ENCODE measurements at places on chromosomes 5 and 9.

DNA sequence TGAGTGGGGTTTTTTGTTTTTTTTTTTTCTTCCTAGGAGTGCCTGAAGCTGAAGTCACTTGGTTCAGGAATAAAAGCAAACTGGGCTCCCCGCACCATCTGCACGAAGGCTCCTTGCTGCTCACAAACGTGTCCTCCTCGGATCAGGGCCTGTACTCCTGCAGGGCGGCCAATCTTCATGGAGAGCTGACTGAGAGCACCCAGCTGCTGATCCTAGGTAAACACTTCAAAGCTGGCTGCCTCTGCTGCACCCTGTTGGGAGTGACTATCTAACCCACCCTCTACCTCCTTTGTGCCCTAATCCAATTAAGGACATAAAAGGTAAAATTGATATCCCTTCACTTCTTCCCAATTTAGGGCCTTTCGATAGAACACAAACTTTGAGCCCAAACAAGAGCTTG, 206.8 kb downstream of the SAXO1 start:
- peak; percentile 12 for DNase-seq

DNA sequence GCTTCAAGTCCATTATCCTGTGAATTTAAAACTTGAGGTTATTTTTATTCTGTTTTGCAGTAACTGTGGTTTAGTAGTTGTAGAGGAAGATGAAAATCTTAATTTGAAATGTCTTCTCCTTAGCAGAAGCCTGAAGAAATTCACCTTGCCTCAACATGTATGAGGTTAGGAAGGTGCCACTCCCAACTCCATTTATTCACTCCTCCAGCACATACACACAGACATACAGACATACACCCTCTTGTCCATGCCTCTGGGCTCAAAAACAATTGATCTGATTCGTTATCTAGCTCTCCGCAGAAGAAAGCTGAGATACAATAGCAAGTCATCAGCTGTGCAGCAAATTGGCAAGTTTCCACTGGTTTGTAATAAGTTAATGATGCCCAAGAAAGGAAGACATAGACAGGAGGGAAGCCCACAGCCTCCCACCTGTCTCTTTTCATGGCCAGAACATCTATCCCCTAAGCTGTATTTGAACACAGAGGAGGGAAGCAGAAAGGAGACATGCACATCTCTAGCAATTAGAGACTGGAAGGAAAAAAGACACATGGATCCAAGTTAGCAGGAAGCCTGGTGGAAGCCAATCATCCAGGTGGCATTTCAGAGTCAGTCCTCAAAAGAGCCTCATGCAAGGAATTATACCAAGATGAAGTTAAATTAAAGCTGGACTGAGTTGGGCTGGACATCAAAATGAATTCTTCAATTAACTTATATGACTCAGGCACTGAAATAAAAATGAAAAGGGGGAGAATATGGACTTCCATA, 257.9 kb downstream of the ASTN2 start:
- DNase-seq = no peak

DNA sequence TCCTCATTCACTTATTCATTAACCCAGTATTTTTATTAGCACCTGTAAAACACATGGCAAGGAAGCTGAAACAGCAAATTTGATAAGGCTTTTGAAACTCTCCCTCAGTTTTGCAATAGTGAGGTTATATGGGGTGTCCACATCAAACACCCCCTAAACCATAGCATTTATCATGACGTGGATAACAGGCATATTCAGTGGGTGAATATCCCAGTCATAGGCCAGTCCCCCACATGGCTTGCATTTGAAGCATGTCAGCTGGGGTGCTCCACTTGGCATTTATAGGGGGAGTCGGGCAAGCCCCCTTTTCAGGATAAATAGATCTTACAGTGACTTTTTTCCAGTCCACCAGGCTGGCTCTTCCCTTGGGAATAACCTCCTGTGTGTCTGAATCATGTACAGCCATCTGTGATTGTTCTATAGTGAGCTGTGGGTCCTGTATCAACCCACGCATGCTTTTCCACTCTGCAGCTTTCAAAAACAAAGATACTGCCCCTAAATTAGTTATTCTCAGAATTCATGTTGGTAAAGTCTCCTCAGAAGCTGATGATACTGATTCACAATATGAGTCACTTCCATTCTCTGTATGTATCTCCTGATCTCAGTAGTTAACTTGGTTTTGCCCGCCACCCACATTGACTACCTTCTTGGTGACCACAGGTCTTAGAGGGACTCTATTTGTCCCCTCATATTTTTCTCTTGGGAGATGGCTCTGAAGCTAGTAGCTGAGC, 84.4 kb upstream of the SPIN1 start:
- DNase-seq = no peak

GRCh38 chr5:103120607-103121200, 603 bp downstream of the PPIP5K2 start:
- peak; percentile 11 for DNase-seq

DNA sequence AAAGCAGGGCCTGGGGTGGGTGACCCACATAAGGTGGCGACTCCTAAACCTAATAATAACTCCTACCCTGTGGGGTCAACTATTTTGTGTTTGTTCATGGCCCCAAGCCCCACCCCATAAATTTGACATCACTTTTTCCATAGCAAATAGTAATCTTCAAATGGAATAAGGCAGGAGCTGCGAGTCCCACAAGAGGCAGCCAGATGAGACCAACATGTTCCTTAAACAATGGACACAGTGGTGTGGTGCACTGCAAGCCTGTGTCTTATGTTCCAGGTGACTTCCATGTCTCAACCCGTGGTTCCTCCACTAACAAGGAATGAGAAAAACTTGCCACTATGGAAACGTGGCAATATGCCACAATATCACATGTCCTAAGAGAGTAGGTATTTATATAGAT, 20.6 kb downstream of the TMEM174 start:
- DNase-seq = no peak

GRCh38 chr9:98101868-98102273, 17.2 kb downstream of the TRIM14 start:
- no peak for DNase-seq

- DNase-seq = peak; percentile 58
These were observed 221.1 kb downstream of the FANCC start for GRCh38 chr9:95096381-95096780.

DNA sequence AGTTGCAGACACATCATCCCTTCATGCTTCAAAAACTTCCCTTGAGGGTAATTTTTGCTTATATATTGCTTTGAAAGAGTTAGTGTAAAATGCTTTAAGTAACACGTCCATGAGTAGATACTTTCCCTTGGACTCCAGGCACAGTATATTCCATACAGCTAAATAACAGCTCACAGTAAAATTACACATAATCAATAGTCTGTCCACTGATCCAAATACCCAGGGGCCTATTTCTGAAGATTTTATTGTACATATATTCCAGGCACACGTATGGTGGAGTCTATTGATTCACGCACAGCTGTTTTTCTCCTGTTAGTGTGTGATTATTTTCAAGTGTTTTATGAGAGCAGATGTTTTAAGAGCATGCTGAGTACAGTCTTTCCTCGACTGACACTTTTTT, 223.7 kb upstream of the GRAMD2B start:
- DNase-seq = no peak

DNA sequence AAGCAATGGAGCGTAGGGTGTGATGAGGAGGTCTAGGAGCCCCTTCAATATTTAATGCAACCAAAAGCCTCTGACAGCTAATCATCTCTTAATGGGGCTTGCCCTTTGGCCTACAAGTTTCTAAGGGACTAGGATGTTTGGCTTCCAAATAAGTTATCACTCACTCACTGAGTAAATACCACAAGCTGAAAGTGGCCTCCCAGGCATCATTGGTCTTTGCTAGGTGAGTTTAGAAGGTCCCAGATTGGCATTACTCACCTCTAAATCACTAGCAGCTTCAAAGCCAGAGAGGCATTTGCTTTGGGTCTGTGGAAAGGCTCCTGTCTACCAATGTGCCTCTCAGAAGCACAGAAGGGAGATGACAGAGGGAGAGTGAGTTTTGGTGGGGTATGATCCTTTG, 344.2 kb downstream of the NTRK2 start:
- DNase-seq = no peak

GRCh38 chr9:137552022-137552768, 516 bp downstream of the MRPL41 start:
- DNase-seq = peak; percentile 25

- peak; percentile 72 for DNase-seq
These were observed 1.1 kb downstream of the CRB2 start for GRCh38 chr9:123356851-123357742.

GRCh38 chr9:137083394-137084004, 3.3 kb upstream of the MAN1B1 start:
- DNase-seq = peak; percentile 96

DNA sequence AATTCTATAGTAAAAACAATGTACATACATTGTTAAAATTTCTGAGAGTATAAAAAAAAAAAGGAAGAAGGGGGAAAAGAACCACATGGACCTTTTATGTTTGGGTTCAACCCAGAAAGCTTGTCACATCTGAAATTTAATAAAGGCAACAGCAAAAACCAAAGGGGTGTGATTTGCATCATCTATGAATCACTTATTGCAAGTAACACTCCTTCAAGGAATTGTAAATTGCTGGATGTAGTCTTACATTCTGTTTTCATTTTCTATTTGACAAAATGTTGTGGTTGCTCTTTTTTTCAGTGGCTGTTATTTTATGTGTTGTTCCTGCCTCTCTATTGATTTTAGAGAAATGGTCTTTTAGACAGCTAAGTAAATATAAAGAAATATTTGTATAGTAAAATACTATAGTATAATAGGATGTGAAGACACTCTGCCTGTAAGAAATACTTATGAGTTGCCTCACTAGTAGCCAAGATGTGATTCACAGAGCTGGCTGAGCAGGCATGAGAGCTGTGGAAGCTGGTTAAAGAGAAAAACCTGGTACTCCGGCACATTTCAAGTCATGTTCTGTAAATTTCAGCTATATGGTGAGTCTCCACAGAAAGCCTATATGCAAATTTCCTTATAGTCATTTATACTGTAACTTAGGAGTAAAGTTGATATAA, 131.1 kb upstream of the CNTLN start:
- DNase-seq = no peak

GRCh38 chr5:139068494-139069151, 129.5 kb downstream of the SIL1 start:
- DNase-seq = no peak

- no peak for DNase-seq
These were observed 129.2 kb upstream of the ADRA1B start for GRCh38 chr5:159786901-159787691.

DNA sequence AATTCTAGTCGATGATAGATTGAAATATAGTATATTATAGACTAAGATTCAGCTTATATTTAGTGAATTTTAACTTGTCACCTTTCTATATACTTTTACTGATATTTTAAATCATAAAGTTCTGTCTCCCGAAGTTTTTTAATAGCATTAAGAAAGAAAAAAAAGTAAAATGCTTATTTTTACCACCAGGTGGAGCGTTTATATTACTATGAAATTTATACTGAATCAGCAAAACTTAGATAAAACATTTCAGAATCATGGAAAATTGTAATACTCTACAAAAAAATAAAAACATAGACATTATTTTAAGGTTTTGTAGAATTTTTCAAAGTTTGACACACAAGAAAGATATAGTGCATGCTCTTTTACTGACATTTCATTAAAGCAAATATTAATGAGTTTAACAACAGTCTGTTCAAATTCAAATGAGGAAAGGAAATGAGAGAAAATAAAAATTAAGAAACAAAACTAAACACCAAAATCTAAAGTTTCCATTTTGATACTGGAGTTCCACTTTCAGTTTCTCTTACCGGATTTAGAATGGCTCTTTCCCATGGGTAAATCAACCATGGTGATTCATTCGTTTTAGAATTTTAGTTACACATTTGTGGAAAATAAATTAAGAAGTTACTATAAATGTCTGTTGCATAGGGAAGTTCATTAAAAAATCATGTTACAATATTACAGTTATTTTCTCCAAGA, 1035.3 kb downstream of the CDH12 start:
- DNase-seq = no peak

DNA sequence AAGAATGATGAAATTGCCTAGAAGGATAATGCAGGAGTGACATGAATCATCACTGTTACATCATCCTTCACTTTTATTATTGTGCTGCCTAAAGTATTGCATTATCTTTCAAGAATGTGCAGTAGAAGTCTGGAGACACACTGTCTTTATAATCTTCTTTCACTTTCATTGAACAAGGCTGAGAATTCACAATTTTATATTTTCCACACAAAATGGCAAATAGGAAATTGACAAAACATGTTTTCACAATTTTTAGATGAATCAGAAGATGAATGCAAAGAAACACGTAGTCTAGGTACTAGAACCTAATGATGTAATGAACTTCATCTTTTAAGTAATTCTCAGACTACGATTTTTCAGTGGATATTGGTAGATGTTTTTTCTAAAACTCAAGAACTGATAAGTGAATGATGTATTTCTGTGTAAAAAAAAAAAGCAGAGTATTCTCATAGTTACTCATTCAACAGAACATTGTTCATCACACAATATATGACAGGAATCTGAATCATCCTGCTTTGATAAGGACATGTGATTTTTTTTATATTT, 131.5 kb upstream of the GRHPR start:
- no peak for DNase-seq

GRCh38 chr5:154881986-154882385, 23.6 kb downstream of the CNOT8 start:
- no peak for DNase-seq

- no peak for DNase-seq
These were observed 981.2 kb downstream of the TLE4 start for GRCh38 chr9:80552931-80553330.

- DNase-seq = no peak
These were observed 5.2 kb downstream of the CEMIP2 start for GRCh38 chr9:71762900-71763653.

DNA sequence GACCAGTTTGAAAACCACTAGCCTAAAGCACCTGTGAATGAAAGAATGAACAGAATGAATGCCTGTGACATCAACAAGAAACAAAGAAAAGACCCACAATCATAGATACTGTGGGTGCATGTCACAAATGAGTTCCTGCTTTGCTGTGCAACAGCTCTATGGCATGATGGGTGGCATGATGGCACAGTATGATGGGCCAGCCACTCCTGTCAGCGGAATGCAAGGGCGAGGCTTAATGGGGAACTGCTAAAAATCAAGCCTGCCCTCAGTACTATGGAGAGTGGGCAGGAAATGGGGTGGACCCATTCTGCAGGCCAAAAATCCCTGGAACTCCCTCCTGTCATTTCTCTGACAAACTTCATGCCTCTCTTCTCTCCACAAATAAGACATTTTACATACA, 89.0 kb downstream of the DCP2 start:
- DNase-seq = no peak

- peak; percentile 49 for DNase-seq
These were observed 22.9 kb upstream of the CMYA5 start for GRCh38 chr5:79666758-79667157.

- DNase-seq = no peak
These were observed 309.6 kb upstream of the CCNH start for GRCh38 chr5:87722286-87722685.

GRCh38 chr9:126334721-126335621, 8.3 kb downstream of the MVB12B start:
- no peak for DNase-seq

GRCh38 chr9:69178583-69179011, 4.5 kb downstream of the TJP2 start:
- DNase-seq = no peak

DNA sequence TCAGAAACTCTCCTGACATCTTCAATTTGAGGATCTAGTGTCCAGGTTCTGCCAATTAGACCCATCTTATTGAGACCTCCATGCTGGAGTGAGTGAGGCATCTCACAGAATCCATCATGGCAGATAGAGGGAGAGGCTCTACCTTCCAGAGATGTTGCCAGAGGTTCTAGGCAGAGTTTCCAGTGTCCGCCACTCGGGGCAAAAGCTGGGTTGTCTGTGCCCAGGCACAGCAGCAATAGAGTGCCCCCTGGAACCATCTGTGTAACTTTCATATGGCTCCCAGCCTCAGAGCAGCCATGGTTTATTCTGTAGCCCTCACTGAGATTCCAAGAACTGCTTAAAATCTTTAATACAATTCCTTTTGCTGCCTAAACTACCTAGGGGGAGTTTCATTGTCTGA, 16.6 kb upstream of the CCDC112 start:
- no peak for DNase-seq
